Endothelial cell (in vitro differentiated cells): ENCODE measurements at places on chromosomes 12 and 14. TPM values are rescaled to one million over a fixed set of nuclear protein-coding genes. Genes with fewer than 3 reads are reported as not detected.
A peak's percentile ranks its signal among the peaks of the same experiment; 100 is the strongest.

GRCh38 chr14:35292770-35293561, 784 bp downstream of the PSMA6 start:
- no peaks in the 10 kb centered on the region for H3K36me3 ChIP-seq
- DNase-seq: no peak
- H3K4me1 ChIP-seq: peaks cover 23% of the 10 kb centered on the region
- peak overlapping the region; percentile 98 for H3K27ac ChIP-seq
- H3K4me3 ChIP-seq: peak overlapping the region; percentile 99

DNA sequence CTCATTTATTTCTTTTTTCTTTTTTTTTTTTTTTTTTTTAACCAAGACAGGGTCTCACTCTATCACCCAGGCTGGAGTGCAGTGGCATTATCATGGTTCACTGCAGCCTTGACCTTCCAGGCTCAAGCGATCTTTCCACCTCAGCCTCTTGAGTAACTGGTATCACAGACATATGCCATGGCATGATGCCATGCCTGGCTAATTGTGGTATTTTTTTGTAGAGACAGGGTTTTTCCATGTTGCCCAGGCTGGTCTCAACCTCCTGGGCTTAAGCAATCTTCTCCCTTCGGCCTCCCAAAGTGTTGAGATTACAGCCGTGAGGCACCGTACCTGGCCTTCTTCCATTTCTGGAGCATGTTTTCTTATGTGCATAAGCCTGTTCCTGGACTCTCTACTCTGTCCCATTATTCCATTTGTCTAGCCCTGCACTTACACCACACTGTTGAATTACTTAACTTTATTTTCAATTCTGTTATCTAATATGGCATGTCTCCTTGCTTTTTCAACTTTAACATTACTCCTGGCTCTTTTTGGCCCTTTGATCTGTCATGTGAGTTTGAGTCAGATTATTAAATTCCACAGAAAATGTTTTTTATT, 47.9 kb upstream of the PTGDR start:
- H3K36me3 ChIP-seq: no peaks in the 10 kb centered on the region
- H3K27ac ChIP-seq: no peak overlapping the region
- peaks cover 22% of the 10 kb centered on the region for H3K4me1 ChIP-seq
- DNase-seq: no peak

- no peaks in the 10 kb centered on the region for H3K4me1 ChIP-seq
- no peak for DNase-seq
- no peaks in the 10 kb centered on the region for H3K27me3 ChIP-seq
Observed at GRCh38 chr14:66414511-66414910, 71.7 kb upstream of the CCDC196 start.

GRCh38 chr14:50123062-50123461, 6.7 kb upstream of the VCPKMT start:
- peaks cover 3% of the 10 kb centered on the region for H3K27me3 ChIP-seq
- no peak overlapping the region for H3K27ac ChIP-seq
- peaks cover 12% of the 10 kb centered on the region for H3K4me1 ChIP-seq
- peaks cover 29% of the 10 kb centered on the region for H3K36me3 ChIP-seq
- H3K4me3 ChIP-seq: peak overlapping the region; percentile 33
- DNase-seq: no peak

GRCh38 chr12:9115731-9116559, at the start of gene A2M:
A2M (minus strand) TSS chr12:9115919; CDS start chr12:9115849, 70 bp downstream.
- peaks cover 16% of the 10 kb centered on the region for H3K4me1 ChIP-seq
- H3K36me3 ChIP-seq: no peaks in the 10 kb centered on the region
- no peak within 1 kb of the TSS for H3K27ac ChIP-seq
- DNase-seq: no peak
- H3K27me3 ChIP-seq: no peaks in the 10 kb centered on the region

DNA sequence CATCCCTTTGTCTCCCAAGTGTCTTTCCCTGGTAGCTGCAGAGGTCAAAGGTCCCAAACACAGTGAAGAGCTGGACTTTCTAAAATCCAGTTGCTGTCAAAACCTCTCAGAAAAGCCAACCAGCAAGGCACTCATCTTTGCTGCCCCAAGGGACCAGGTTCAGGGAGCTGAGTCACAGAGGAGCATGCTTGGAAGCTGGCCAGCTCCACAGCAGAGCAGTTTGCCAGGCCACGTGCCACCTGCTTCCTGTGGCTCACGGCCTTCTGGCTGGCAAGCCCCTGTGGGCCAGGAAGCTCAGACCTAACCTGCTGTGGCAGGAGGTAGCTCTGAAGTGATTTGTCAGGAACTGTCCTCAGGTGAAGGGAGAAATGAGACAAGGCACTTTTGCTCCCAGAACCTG, 3.6 kb downstream of the ISCU start:
- peaks cover 11% of the 10 kb centered on the region for H3K27me3 ChIP-seq
- no peak for DNase-seq
- H3K36me3 ChIP-seq: peaks cover 33% of the 10 kb centered on the region
- H3K4me1 ChIP-seq: peaks cover 10% of the 10 kb centered on the region

DNA sequence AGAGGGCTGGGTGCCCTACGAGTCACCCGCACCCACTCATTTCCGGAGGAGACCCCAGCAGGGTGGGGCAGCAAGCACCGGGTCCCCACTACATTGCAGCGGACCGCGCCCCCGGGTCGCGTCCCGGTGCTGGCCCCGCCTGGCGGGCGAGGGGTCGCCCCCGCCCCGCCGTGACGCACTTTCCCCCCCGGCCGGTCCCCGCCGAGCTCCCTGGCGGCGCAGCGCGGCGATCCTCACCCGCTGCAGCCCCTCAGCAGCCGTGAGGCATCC, 106.1 kb downstream of the PRICKLE1 start:
- H3K27me3 ChIP-seq: peaks cover 13% of the 10 kb centered on the region
- no peaks in the 10 kb centered on the region for H3K36me3 ChIP-seq
- peak overlapping the region; percentile 93 for H3K4me3 ChIP-seq
- H3K4me1 ChIP-seq: peaks cover 49% of the 10 kb centered on the region
- no peak overlapping the region for H3K27ac ChIP-seq
- DNase-seq: peak; percentile 51

- H3K4me1 ChIP-seq: peaks cover 4% of the 10 kb centered on the region
- no peak overlapping the region for H3K27ac ChIP-seq
- H3K36me3 ChIP-seq: peaks cover 5% of the 10 kb centered on the region
- peaks cover 13% of the 10 kb centered on the region for H3K27me3 ChIP-seq
- H3K4me3 ChIP-seq: no peak overlapping the region
Observed at GRCh38 chr14:103194256-103195045, 71.2 kb downstream of the TNFAIP2 start.

DNA sequence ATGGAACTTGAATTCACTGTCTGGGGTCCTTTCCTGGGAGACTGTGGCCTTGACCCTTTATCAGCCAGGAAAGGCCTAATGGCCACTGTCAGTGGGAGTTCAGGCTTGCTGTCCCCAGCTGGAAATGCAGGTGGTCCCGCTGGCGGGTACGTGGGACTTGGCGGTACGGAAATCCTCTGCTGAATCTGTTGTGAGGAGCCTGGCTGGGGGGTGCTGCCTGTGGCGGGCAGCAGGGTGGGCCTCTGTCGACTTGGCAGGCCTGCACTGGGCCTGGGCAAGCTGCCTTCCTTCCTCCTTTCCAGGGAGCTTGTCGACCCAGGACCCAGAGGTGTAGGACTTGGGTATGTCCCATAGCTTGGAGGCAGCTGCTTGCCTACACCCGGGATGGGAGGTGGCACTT, 26.3 kb downstream of the ZFYVE21 start:
- no peak overlapping the region for H3K4me3 ChIP-seq
- DNase-seq: no peak
- H3K4me1 ChIP-seq: peaks cover 26% of the 10 kb centered on the region
- peaks cover 15% of the 10 kb centered on the region for H3K27me3 ChIP-seq

DNA sequence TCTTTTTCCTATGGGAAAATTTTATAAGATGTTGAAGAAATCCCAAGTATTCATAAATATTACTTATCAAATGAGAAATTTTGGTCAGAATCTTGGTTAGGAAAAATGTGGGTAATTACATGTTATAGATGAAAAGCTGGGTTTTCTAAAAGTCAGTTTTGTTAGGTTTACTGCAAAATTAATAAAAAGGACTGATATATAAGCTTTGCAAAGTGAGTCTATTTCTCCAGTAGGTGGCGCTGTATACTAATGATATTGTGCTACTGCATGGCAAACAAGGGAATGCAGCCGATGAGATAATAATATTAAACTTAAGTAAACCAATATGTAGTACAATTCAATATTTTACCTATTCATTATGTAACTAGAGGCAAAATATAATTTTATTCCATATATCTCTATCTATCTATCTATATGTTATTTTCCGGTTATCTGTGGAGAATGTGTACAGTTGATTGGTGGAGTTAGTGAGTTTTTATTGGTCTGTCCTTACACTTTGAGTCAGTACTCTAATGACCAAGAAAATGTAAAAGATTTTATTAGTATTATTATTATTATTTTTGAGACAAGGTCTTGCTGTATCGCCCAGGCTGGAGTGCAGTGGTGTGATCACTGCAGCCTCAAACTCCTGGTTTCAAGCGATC, 32.9 kb downstream of the MIPOL1 start:
- peak; percentile 10 for DNase-seq
- H3K4me1 ChIP-seq: no peaks in the 10 kb centered on the region
- peaks cover 4% of the 10 kb centered on the region for H3K36me3 ChIP-seq
- H3K4me3 ChIP-seq: no peak overlapping the region
- H3K27me3 ChIP-seq: peaks cover 1% of the 10 kb centered on the region
- no peak overlapping the region for H3K27ac ChIP-seq

DNA sequence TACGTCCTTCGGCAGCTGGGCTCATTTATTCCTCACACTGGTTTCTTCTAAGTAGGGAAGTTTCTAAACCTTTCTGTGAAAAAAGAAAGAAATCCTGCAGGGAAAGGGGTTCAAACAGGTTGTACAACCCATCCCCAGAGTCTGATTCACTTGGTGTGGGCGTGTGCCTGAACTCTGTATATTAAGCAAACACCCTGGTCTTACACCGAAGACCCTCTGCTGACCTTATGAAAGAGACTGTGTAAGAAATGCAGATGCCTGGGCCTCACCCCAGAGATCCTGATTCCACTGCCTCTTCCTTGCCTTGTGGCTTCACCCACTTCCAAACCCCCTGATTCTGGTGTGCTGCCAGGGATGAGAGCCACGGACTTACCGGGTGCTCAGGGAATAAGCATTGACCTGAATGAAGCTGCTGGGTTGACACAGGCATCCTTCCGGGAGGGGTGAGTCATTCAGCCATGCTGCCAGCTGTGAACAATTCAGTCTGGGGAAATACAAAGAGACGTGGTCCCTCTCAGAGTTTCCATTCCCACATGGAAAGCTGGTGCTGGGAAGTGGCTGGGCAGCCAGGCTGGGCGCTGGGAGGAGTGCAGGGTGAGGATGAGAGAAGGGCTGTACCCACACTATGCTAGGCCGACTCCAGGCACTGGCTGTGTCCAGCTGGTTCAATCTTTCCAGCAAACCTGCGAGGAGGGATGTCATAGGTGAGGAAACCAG, 26.5 kb upstream of the ACTN1 start:
- no peak overlapping the region for H3K4me3 ChIP-seq
- H3K27me3 ChIP-seq: peaks cover 15% of the 10 kb centered on the region
- H3K36me3 ChIP-seq: no peaks in the 10 kb centered on the region
- H3K4me1 ChIP-seq: no peaks in the 10 kb centered on the region
- H3K27ac ChIP-seq: peak overlapping the region; percentile 26

DNA sequence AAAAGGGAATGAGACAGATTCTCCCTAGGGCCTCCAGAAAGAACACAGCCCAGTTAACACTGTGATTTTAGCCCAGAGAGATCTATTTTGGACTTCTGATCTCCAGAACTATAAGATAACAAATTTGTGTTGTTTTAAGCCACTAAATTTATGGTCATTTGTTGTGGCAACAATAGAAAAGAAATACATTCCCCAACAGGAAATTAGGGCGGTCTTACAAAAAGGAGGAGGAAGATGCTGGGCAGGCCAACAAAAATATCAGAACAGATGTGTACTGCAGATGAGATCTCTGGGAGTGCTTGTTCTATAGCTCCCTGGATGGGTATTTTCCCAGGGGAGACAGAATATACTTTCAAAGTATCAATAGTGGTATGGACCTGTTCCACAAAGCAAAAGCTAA, 32.0 kb upstream of the SOCS2 start:
- no peak overlapping the region for H3K4me3 ChIP-seq
- H3K27me3 ChIP-seq: peaks cover 3% of the 10 kb centered on the region
- H3K36me3 ChIP-seq: no peaks in the 10 kb centered on the region
- no peak overlapping the region for H3K27ac ChIP-seq
- DNase-seq: no peak

DNA sequence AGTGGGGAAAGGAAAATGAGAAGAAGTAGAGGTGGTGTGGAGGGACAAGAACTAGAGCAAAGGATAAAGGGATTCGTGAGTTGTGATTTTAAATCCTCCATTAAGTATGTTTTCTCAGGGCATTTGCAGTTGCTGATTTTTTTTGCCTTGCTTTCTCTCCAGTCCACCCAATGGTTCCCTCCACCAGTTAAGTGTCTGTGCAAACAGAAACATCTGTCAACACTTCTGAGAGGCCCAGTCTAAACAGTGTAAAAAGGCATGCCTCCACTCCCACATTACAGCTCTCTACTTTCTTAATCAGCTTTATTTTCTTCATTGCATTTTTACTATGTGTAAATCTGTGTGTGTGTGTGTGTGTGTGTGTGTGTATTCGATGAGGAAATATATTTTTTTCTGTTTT, 141.2 kb downstream of the PPFIA2 start:
- no peak for DNase-seq
- no peaks in the 10 kb centered on the region for H3K36me3 ChIP-seq
- H3K27ac ChIP-seq: no peak overlapping the region
- H3K4me3 ChIP-seq: no peak overlapping the region

- peaks cover 4% of the 10 kb centered on the region for H3K4me1 ChIP-seq
- DNase-seq: no peak
- no peaks in the 10 kb centered on the region for H3K36me3 ChIP-seq
- peaks cover 30% of the 10 kb centered on the region for H3K27me3 ChIP-seq
Observed at GRCh38 chr12:49296836-49297694, 2.1 kb downstream of the PRPH start.

- peaks cover 20% of the 10 kb centered on the region for H3K4me1 ChIP-seq
- DNase-seq: no peak
- H3K27ac ChIP-seq: no peak overlapping the region
- H3K27me3 ChIP-seq: peaks cover 17% of the 10 kb centered on the region
- H3K36me3 ChIP-seq: no peaks in the 10 kb centered on the region
Observed at GRCh38 chr14:76136476-76137110, 15.1 kb upstream of the GPATCH2L start.

DNA sequence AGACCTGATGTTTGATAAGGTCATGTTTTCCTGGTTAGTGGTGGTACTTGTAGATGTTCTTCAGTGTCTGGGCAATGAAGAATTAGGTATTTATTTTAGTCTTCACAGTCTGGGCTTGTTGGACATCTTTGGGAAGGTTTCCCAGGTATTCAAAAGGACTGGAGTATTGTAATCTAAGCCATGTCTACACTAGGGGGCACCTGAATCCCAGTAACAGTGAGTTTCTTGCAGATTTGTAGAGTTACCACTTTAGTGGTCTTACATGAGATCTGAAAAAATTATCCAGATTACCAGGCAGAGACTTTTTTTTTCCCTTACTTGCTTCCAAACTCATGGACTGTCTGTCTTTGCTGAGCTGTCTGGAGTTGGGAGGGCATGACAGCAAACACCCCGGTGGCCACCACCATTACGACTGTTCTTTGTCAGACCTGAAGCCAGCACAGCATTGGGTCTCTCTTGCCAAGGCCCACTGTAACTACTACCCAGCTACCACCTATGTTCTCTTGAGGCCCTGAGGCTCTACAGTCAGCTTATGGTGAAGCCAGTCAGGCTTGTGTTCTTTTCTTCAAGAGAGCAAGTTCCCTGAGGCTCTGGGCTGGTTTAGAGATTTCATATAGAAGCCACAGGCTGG, 820.7 kb upstream of the FBXO33 start:
- H3K27ac ChIP-seq: no peak overlapping the region
- peak; percentile 19 for DNase-seq
- H3K27me3 ChIP-seq: peaks cover 1% of the 10 kb centered on the region
- H3K4me1 ChIP-seq: peaks cover 3% of the 10 kb centered on the region

The CAPS2 gene
- total RNA-seq: 2.1 TPM

The C12orf50 gene
- total RNA-seq: not detected

The RPGRIP1 gene
- total RNA-seq: 1.5 TPM

The NDRG2 gene
- total RNA-seq: 45.9 TPM

The TMBIM4 gene
- total RNA-seq: 52.5 TPM

The PLEKHG3 gene
- total RNA-seq: 31.4 TPM
